T-helper 9 cell (primary cell): ENCODE measurements at places on chromosomes 6 and 20.

- DNase-seq = no peak
These were observed 887.3 kb downstream of the PHF3 start for GRCh38 chr6:64522859-64523258.

- no peak for DNase-seq
These were observed 36.9 kb upstream of the RNF144B start for GRCh38 chr6:18350271-18350670.

DNA sequence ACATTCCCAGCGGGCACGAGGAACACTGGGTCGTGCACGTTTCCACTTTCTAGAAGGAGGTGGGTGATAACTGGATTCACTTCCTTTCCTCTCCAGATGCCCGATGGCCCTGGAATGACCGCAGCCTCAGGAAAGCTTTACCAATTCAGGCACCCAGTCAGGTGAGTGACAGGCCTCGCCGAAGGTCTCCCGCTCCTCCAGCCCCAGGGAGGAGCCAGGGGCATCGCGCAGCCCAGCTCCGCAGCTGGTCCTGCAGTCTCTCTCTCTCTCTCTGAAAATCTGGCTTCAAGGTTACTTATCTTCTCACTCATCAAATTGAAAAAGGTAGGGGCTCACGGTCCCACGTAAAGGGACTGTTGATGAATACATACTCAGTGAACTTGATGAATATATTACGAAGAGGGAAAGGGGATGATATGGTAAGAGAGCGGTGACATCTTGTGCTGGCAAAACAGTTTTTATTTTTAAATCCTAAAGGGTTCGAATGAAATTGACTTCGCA lies 891 bp downstream of the RIPPLY2 start:
- DNase-seq = no peak

GRCh38 chr20:61935926-61936700 lies 129.6 kb downstream of the TAF4 start:
- no peak for DNase-seq

GRCh38 chr6:137726582-137726981 lies 140.5 kb upstream of the TNFAIP3 start:
- DNase-seq = no peak

GRCh38 chr20:58097943-58098342 lies 130.5 kb downstream of the ANKRD60 start:
- no peak for DNase-seq

GRCh38 chr6:8483650-8484049 lies 48.3 kb upstream of the SLC35B3 start:
- no peak for DNase-seq

DNA sequence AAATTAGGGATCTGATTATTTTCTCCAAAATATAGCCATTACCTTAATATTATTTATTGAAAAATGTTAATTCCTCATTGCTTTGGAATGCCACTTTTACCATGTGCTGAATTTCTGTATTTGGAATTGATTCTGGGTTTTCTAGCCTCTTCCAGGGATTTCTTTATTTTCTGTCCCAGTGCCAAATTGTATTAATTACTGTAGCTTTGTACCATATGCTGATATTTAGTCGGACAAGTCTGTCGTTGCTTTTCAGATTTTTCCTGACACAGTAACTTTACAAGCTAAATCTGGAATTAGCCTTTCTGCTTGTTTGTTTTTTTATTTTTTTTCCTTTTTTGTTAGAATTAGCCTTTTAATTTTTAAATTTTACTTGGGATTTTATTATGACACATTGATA lies 10.9 kb upstream of the TMEM14B start:
- no peak for DNase-seq

GRCh38 chr20:5511930-5512329 lies 195.2 kb upstream of the PROKR2 start:
- no peak for DNase-seq

DNA sequence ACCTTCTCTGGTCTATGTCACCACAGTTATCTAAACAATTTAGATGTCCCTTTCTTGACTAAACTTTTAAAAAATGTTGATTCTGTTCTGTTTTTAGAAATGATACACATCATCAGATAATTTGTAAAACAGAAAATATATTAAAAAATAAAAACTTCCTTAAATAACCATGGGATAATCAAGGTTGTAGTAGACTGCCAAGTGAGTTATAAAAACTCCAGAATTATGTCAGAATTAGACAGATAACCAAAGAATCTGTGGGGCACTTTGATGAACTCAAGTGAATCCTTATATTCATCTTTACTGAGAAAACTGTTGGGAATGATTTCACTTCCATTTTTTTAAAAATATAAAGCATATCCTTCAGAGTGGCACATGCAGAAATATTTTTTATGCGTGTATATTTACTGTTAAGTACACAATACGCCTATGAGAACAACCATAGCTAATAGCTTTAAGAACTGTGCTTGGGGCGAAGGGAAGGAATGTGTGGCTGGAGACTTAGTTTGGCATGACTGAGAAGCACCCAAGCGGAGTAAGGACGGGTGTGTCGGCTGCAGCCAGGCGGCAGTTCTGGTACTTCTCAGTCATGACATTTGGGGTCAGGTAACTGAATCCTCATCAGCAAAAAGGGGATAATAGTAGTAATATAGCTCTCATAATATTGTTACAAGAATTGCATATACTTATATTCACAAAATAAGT lies 604.7 kb upstream of the CITED2 start:
- no peak for DNase-seq

DNA sequence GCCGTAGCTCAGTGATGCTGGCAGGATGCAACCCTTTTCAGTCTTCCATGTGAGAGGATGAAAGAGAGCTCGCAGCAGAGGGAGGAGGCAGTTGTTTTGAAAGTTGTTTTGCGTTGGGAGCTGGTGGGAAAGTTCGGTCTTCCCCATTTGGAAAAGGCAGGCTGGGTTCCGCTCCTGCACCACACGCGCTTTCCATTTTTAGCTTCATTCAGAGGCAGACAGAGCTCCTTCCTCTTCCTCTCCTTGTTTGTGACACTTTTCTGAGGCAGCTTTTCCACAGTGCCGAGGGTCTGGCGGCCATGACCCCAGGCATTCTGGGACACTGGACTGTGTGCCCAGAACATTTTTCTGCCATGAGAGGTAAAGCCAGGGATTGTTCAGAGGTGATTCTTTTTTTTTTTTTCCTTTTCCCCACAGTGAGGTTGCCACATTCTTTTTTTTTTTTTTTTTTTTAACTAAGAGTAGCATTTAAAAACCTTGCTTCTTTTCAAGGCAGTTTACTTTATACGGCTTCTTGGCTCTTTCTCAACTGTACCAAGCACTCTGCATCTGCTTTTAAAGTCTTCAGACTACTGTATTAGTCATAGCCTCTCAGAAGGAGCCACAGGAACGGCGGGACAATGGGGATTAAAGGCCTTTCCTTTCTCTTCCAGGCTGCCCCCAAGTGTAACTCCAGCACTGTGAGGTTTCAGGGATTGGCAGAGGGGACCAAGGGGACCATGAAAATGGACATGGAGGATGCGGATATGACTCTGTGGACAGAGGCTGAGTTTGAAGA lies 1.6 kb downstream of the PRDM1 start:
- DNase-seq = no peak

DNA sequence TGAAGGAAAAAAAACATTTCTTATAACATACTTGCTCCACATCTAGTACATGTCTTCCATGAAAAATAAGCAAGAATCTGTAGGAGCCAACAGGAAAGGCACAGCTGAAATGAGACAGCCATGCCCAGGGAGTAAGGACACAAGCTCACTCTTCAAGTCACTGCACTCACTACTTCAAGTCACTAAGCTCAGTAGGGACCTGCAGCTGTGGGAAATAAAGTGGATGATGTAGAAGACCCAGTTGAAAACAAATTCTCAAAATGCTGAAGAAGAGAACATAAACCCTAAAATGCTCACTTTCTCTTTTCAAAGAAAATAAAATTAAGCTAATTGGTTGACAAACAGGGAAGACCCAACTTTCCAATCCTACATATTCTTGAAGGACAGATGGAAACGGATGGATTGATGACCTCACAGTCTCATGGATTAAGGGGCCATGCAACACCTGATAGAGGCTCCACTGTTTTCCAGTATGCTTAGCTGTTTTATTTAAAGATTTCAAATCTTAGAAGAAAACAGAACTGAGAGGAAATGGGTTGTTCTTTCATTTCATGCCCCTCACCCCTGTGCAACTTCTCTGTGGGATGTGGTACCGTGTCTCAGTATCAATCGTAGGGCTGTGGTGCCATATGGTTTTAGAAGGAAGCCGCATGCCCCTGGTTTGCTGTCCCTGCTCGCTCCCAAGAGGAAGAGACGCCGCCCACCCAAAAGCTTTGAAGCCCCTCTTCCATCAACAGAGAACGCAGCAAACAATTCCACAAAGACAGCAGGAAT lies 133.3 kb downstream of the WDR27 start:
- DNase-seq = no peak

DNA sequence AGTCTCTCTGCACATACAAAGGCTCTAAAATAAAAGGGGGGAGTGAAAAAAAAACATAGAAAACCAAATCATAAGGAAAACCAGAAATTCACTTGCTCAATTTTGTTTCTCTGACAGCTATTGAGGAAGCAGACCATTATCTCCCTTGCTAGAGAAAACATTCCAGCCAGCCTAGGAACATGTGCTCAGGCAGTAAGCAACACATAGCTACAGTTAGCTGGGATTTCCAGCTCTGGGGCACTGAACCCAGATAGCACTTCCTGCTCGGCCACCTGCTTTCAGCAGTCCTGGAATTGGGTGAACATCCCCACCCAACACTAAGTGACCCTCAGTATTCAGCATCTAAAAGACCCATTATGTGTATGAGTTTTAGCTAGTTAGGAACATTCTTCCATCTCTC lies 61.3 kb downstream of the TNFRSF21 start:
- DNase-seq = no peak

DNA sequence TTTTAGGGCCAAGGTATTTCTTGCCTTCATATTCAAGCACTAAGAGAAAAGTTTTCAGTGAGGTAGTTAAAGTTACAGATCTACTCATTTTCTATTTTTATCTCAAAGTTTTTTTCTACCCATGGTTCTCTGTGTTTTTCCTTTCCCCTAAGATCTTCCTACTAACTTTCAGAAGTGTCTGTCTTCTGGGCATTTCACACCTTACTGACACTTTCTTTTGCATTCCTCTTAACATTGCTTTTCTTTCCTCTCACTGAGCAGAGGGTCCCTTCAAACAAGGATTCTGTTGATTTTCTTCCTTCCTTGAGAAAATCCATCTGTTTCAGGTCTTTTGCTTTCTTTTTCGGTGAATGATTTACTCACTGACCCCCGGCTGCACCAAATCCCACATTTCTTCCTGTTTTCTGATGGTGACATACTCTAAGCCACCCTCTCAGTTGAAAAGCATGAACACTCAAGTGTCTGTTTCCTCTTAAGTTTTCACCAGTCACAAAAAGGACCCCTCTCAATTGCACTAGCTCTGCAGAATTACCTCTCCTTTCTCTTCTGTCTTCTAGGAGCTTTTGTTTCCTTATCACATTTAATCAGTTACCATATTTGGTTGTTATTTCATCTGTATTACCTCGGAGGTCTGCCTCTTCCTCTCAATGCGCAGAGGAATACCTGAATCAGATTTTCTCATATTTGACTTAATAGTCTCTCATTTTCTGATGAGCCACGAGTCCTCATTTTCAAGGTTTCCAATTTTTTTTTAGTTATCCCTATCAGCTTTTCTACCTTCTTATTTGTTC lies 73.5 kb upstream of the RNF217 start:
- no peak for DNase-seq

DNA sequence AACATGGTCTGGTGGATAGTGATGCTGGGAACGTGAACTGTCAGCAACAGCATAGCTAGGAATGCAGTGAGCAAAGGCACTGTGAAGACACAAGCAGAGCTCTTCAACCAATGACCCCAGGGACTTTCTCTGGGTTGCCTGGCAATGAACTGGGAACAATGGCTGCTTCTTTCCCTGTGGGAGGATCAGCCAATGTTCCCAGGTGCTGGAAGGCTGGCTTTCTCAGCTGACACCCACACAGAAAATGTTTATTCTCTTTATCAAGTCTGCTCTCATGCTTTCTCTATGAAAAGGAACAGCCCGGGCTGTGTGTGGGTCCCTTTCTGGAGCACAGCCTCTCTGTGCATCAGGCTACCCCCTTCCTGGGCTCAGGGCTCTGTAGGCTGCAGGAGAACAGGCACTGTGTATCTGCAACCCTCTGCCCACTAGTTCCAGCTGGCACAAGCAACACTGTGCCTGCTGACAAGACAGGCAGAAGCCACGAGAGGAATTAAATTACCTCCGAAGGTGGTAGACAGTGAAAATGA lies 54.2 kb downstream of the HFE start:
- no peak for DNase-seq

- no peak for DNase-seq
These were observed 46.2 kb downstream of the NHLRC1 start for GRCh38 chr6:18076231-18076630.

DNA sequence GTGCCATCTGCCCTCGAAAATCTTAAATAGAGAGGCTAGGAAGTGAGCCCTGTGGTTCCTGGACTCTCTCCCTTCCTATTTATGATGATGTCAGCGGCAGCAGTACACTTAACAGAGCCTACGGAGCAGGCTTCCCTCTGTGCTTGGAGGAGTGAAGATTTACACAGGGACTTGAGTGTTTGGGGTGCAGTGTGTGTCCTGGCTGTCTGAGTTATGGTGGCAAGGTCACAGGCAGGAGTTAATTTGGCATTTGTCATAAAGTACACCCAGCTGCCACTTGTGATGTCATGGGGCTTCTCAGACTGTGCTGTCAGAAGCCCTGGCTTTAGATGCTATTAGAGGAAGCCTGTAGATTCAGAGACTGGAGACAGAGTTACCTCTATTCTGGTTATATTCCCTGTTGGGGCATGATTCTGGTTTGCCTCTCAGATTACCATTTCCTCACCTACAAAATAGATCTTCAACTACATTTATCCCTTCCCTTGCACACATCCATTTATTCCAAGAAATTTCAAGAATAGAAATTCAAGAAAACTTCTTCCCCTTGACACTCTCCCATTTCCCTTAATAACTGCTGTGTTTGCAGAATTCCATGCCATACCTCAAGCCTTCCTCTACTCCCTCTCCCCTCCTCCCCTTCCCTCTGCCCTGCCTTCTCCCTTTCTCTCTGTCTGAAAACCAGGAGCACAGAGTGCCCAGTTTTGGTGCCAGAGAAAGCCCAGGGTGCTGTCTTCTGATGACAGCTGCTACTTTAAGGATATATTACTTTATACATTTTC lies 72.1 kb downstream of the SLC24A3 start:
- DNase-seq = no peak

DNA sequence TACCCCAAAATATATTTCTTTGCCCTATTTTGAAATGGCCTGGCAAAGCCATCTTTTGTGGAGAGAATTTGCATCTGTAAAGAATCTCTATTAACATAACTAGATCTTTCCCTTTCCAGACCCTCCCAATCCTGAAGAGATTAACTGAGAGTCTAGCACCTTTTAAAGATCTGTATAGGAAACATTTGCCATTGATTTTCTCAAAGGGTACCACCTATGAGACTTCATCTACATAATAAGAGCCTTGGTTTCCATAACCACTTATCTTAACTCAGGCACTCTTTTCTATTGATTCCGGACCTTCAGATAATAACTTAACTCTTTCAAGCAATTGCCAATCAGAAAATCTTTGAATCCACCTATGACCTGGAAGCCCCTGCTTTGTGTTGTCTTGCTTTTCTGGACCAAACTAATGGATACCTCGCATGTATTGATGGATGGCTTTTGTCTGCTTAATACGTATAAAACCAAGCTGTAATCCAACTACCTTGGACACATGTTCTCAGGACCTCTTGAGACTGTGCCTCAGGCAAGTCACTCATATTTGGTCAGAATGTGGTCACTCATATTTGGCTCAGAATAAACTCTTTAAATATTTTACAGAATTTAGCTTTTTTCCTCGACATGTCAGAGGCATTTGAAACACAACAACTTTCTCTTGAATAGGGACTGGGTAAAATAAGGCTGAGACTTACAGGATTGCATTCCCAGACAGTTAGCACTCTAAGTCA lies 31.4 kb downstream of the SLC22A2 start:
- DNase-seq = no peak

- DNase-seq = no peak
These were observed 44.5 kb upstream of the LAMA4 start for GRCh38 chr6:112298816-112299281.
